ENCODE measurements at places on chromosomes 7 and 10.

GRCh38 chr7:31371621-31372020, 31.1 kb upstream of the NEUROD6 start:
- no peak for DNase-seq

GRCh38 chr10:106931159-106931852, 233.2 kb downstream of the SORCS1 start:
- no peak for DNase-seq

- DNase-seq = no peak
These were observed 19.6 kb upstream of the RET start for GRCh38 chr10:43057231-43057711.

GRCh38 chr7:87058744-87059524, 520 bp downstream of the ELAPOR2 start:
- DNase-seq = peak; percentile 6

DNA sequence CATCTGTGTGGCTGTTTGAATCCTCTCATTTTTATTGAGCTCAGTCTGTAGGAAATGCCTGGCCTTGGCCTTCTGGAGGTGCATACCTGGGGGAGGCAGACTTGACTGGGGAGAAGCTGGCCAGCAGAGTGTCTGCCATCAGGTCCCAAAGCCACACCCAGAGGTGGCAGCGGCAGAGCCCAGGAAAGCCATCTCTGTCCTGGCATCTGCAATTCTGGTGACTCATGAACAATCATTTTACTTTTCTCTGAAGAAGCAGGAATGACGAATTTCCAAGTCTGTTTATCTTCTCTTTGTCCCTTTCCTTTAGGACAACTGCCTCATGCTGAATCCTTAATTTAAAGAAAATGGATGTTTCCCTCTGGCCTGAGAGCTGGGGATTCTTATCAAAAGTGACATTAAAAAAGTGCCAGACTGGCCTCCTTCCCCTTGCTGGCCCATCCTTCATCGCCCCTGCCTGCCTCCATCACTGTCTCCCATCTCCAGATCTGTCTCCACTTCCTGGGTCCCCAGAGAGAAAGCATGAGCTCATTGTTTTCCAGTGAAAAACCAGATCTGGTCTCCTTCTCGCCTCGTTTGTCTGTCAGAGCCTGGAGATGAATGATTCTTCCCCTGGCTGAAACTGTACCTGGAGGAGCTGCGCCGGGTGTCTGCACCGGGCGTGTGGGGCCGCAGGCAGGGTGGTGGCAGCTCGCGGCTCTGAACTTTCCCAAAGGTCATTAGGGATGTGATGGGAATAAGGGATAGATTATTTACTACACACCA, 124.5 kb downstream of the TMEM178B start:
- no peak for DNase-seq

- no peak for DNase-seq
These were observed 147.7 kb downstream of the JAZF1 start for GRCh38 chr7:28032738-28033380.

GRCh38 chr7:66731986-66732385, 8.5 kb upstream of the RABGEF1 start:
- DNase-seq = no peak

Data from CD4-positive, alpha-beta T cell treated with Interleukin-12 subunit alpha and Interleukin-12 subunit beta, for 1 hour (primary cell).